ENCODE measurements at places on chromosomes 7 and 10.
A peak's percentile ranks its signal among the peaks of the same experiment; 100 is the strongest.

- no peak for DNase-seq
Measured at GRCh38 chr10:21052072-21052708, 155.1 kb upstream of the NEBL start.

GRCh38 chr7:101671371-101672356 lies 42.6 kb upstream of the MYL10 start:
- no peak for DNase-seq

DNA sequence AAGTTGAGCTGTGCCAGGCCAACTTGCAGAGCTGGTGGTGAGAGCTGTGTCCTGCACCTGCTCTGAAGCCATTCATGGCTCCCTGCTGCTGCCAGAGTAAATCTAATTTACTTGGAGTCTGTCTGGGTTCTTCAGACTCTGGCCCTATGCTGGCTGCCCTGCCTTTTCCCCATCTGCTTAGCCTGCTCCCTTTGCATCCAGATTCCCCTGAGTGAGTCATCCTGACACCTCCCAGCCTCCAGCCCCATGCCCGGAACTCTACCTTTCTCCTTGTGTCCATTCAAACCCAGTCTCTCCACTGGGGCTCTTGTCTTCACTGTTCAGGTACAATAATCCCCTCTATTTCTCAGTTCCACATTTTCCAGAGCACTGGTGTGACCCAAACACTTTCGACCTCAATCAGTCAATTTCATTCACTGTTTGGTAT lies 434.4 kb upstream of the ZMIZ1 start:
- DNase-seq: no peak

DNA sequence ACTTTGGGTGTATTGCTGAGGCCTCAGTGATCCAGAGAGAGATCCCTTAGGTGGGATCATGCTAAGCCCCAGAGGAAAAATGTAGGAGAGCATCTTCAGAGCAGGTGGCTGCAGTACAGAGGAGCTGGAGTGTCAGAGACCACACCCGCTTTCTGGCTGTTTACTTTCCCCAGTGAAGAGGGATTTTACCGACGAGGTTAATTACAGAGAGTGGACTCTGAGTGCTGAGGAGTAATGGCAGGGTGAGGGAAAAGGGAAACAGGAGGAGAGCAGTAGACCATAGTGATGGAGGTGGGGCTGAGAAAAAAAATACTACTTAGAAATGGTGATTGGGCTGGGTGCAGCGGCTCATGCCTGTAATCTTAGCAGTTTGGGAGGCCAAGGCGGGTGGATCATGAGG lies 43.3 kb upstream of the HBP1 start:
- no peak for DNase-seq

GRCh38 chr7:15667991-15668390 lies 18.5 kb downstream of the MEOX2 start:
- no peak for DNase-seq

DNA sequence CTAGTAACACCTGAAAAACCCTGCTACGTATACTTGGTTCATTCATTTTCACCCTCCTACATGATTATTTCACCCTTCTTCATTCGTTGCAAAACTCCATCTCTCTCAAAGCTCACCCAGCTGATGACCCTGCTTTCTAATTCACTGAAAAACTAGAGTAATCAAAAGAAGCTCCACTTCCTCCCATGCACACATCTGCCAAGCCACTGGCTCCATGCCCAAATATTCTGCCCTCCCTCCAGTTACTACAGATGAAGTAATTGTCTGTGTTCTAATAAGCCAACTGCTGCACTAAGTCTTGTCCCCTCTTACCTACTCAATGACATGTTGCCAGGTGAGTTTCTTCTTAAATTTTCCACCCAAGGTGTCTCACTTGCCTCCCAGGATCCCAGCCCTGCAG lies 96.9 kb upstream of the CCDC71L start:
- DNase-seq: no peak

DNA sequence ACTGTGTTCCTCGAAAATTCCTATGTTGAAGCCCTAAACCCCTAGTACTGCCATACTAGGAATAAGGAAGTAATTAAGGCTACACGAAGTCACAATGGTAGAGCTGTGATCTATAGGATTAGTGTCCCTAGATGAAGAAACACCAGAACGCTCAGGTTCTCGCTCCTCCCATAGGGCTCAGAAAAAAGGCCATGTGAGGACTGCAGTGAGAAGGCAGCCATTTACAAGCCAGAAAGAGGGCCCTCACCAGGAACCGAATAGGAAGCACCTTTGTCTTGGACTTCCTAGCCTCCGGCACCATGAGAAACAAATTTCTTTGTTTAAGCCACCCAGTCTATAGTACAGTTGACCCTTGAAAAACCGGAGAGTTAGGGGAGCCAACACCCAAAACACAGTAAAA lies 46.2 kb downstream of the CACUL1 start:
- no peak for DNase-seq

DNA sequence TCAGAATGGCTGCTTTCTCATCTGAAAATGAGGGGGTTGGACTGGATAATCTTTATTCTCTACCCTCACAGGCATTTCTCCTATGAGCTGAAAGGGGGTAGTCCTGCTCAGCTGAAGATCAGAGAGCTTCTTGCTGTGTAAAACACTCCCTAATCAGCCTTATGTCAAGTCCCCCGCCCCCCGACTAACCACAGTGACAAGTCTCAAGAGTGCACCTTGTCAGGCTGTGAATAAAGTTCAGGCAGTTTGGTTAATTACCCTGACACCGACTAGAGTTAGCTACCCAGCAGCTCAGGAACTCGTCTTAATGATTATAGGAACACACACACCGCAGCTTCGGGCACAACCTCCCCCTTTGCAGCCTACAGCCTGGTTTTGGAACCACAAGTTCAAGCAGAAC lies 513.7 kb downstream of the RPS24 start:
- DNase-seq: no peak

DNA sequence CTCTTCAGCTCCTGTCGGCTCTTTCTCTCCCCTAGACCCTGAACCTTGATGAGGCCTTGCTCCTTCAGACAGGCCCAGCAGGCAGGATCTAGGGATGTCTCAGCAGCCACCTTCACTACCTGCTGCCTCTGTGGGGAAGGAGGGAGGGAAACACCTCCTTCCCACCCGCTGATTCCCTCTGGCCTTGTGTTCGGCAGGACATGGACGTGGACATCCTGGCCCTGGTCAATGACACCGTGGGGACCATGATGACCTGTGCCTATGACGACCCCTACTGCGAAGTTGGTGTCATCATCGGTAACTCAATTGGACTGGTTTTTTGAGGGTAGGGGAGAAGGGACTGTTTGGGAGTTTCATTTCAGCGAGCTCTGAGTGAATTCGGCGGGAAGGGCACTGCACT lies 20.3 kb downstream of the HKDC1 start:
- DNase-seq: no peak

- no peak for DNase-seq
Measured at GRCh38 chr7:141012044-141012685, 2.6 kb downstream of the MRPS33 start.

GRCh38 chr7:41466760-41467384 lies 236.0 kb downstream of the INHBA start:
- no peak for DNase-seq

- DNase-seq: no peak
Measured at GRCh38 chr7:2824678-2825461, 19.2 kb downstream of the GNA12 start.

DNA sequence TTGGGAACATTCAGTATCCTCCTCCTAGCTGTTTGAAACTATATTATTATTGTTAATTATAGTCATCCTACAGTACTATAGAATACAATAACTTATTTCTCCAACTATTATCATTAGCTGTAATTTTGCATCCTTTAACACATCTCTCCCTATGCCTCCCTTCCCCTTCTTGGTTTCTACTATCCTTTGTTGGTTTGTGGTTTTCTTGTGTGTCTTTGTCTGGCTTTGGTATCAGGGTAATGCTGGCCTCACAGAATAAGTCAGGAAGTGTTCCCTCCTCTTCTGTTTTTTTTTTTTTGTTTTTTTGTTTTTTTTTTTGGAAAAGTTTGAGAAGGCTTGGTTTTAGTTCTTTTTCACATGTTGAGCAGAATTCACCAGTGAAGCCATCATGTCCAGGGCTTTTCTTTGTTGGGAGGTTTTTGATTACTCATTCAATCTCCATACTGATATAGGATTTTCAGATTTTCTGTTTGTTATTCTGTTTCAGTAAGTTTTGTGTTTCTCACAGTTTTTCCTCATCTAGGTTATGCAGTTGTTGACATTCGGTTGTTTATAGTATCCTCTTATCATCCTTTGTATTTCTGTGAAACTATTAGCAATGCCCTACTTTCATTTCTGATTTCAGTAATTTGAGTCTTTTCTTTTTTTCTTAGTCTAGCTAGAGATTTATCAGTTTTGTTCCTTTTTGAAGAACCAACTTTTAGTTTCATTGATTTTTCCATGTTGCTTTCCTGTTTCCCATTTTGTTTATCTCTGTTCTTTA lies 21.6 kb downstream of the C1GALT1 start:
- no peak for DNase-seq

DNA sequence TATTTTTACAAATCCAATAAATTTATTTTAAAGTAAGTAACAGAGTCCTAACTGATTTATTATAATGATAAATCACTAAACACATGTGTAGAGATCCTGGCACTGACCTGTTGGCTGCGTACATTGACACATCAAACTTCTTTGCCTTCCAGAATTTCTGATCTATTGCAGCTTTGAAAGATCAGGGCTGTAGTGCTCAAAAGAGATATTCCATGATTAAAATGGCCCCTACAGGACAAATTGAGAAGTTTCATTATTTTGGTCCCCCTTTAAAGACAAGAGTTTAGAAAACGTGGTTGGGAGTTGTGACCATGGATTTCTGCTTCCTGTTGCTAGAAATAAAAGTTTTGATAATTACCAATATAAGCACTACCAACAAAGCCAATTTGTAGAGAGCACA lies 87.7 kb upstream of the PDK4 start:
- no peak for DNase-seq

DNA sequence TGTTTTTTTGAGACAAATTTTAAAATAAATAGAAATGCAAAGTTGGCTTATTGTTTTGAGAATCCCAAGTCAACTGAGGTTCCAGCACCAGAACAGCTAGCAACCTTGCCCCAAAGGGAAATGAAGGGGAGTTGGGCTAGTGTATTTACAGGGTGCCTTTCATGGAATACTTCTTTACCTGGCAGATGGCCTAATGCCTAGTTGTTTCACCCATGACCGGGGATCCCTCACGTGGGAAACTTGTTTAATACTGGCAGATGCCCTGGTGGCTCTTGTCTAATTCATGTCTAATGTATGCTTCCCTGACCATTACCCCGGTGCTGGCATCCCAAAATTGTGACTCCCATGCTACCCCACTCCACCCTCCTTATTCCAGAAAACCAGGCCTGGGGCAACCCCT lies 861.1 kb upstream of the ZWINT start:
- DNase-seq: no peak

DNA sequence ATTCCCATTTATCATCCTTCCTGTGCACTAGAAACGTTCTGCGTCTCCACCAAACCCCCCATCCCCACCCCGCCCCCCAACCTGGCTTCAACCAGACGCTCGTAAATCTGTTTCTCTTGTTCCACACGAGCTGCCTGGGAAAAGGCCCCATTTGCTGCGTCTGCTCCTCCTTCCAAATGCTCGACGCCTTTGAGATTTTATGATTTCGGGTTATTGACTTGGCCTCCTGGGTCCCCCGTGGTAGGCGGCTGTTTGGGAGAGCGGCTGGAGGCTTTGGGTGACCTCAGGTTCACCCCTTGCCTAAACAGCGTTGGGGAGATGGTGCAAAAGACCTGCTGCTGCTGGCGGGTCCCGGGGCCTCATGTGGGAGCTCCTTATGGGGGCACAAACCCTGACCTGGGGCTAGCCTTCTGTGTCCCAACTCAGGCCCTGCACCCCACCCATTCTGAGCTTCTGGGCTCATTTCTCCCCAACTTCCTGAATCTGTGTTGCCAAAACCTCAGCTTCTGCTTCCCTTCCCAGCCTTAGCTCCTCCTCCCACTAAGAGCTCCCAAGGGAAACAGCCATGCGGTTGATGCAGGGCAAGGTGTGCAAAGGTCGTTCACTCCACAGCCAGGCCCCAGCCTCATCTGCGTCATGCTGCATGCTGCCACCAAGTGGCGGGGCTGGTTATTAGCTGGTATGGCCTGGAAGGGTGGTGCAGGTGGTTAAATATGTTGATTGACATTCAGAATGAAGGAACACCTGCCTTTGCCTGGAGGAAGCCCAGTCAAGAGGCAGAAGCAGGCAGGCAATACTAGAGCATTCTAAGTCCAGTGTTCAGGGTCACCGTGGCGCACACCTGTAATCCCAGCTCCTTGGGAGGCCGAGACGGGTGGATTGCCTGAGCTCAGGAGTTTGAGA lies 49.1 kb upstream of the ELN start:
- no peak for DNase-seq

DNA sequence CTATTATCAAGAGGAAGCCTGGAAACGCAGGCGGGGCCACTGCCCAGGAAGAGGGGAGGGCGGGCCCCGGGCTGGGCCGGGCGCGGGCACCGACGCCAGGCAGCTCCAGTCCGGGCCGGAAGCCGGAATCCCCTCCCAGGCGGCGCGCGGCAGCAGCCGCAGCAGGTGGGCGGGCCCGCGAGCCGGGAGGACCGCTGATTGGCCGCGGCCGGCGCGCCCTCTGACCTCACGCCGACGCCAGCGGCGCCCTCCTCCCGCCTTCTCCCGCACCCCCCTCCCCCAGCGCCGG lies 438 bp downstream of the BCL7B start:
- peak; percentile 69 for DNase-seq

DNA sequence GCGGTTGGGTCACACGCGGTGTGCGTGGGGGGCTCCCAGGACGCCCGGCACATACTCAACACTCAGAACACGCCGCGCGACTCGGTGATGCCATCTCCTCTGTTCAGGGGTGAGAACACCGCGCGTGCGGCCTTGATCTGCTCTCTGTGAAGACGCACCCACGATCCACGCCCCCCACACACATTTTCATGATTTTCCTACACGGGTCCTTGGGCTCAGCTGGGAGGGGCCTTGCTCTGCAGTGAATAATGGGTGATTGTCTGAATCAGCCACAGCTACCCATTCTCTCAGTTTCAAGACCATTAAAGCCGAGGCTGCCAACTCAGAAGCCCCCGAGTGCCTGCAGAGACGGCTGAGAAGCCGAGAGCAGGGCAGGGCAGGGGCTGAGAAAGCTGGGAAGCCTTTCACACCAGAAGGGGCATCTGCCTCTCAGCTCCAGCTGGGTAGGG lies 54.3 kb upstream of the PDGFA start:
- no peak for DNase-seq

DNA sequence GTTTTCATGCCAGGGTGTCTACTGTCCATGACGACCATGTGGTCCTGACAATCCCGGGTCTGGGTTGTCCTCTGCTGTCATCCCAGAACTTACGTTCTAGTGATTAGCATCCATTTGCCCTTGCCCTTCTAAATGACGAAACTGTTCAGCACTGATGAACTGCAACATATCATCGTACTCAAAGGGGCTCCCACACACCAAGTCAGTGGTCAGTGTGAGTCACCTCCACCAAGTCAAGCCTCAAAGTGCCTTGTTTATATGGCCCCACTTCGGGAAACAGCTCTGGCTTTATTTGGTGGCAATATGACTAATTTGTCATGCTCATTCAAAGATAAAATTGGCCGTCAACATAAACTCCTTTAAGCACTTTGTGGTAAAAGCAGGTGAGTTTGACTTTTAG lies 110.7 kb downstream of the FRMD4A start:
- DNase-seq: no peak
